B cell (primary cell): ENCODE measurements at places on chromosomes 3 and 15.

GRCh38 chr3:105516972-105517371 is 150.3 kb downstream of the ALCAM start:
- DNase-seq, result no peak

GRCh38 chr3:187228740-187229139 is 31.5 kb downstream of the RTP1 start:
- DNase-seq, result no peak

- no peak for DNase-seq
These were observed 21.0 kb upstream of the CHMP2B start for GRCh38 chr3:87206070-87206469.

GRCh38 chr3:138297059-138297607 is 32.5 kb downstream of the NME9 start:
- no peak for DNase-seq

DNA sequence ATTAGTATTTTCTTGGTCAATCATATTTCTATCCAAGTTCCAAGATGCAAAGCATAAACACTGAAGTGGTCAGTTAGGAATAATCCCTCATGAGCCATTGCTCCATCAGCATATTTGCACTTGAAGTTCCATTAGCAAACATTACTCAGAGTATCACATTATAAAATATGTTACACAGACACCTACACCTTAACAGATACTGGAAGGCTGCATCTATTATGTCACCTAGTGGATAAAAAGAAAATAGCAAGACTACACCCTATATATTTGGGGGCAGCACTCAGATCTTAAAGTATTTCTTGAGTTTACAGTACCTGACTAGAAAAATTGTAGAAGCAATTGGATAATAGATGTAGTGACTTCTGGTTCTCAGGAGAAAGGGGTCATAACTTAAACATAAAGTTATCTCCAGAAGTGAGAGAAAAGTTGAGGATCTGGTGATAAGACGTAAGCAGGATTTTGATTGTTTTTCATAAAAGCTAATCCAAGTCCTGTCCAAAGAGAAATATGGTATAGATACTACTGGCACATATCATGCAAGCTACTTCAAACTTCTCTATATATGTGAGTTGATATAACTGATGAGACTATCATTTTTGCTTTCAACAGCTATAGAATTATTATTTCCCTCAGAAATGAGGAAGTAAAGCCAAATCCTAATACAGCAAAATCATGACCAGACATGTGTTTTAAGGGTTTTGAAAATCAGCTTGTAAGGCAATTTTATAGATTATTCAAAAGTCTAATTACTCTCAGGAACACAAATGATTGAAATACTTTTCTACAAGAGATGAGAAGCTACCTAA is 422.2 kb downstream of the GBE1 start:
- DNase-seq, result no peak

GRCh38 chr3:62233065-62233464 is 140.3 kb downstream of the FEZF2 start:
- DNase-seq, result no peak

GRCh38 chr3:120767106-120767505 is 24.6 kb downstream of the GTF2E1 start:
- no peak for DNase-seq

- DNase-seq, result no peak
These were observed 1264.2 kb downstream of the OTOL1 start for GRCh38 chr3:162760789-162761188.
